ENCODE measurements at places on chromosomes 4 and X.

DNA sequence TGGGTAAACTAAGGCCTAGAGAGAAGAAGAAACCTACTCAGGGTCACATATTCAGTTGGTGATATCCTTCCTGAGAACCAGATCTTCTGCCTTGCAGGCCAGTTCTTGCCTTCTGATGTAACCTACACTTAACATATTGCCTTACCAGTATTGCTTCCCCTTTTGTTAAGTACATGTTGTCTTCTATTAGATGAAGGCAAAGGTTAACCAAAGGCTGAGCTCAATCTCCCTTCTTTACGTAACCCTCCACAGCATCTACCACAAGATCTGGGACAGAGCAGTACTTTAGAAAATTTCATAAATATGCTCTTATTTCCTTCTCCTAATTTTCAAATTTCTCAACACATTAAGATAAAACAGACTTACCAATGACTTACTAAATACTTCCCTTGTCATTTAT lies 474.4 kb downstream of the SH2D1A start:
- no peak for DNase-seq

DNA sequence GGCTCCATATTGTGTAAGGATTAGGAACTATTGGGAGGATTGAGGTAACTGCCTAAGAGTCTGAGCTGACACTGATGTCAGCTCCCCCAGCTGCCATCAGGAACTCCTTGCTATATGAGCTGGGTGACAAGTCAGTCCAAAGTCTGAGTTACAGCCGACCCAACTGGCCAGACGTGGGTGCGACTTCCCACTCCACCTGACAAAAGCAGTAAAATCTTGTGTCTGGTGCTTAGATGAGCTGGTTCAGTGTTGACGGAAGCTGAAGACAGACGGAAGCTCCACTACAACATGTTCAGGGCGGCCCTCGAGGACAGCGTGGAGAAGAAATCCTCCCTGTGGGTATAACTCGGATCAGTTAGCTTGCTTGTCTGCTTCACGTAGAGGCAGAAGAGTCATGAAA lies 22.8 kb upstream of the NAT8L start:
- no peak for DNase-seq

DNA sequence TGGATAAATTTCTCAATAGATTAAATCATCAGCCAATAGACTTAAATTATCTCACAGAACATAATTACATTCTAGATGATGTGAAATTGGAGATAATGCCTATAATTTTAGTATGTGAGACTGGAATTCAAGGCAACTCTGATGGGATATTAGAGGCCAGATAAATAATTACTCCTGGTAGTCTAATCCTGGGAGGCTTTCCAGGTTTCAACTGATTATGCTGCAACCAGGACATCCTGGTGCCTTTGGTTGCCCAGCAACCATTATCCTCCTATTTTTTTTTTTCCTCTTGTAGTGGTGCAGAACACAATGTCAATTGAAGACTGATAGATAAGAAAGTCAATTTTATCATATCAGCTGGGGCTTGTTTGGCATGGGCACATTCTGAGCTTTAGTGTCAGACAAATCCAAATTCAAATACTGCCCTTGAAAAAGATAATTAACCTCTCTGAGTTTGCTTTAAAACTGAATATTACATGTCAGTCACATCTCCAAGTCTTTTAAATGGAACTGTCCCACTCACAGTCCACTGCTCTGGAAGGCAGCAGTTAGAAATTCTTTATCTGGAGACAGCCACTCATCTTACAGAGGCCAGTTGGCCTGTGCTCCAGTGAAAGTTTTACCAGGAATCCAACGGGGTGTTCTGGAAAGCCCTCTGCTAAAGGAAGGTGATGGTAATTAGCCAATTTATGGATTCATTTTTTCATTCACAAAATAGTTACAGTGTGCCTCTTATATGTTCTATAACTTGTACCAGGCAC lies 95.3 kb upstream of the GUCY1A1 start:
- no peak for DNase-seq

GRCh38 chr4:48706736-48707135 lies 73.3 kb downstream of the FRYL start:
- DNase-seq: no peak

GRCh38 chr4:52996261-52997131 lies 134.4 kb downstream of the RASL11B start:
- DNase-seq: no peak

GRCh38 chr4:46954643-46955042 lies 38.7 kb downstream of the GABRA4 start:
- DNase-seq: no peak

GRCh38 chr4:18980516-18981233 lies 959.1 kb upstream of the LCORL start:
- no peak for DNase-seq

- no peak for DNase-seq
These were observed 59.2 kb downstream of the ADGRG2 start for GRCh38 chrX:19063030-19063429.

GRCh38 chr4:48841045-48841827 lies 10.3 kb downstream of the OCIAD1 start:
- no peak for DNase-seq
